Progenitor cell of endocrine pancreas (in vitro differentiated cells): ENCODE measurements at places on chromosomes 5 and 9.
A peak's percentile ranks its signal among the peaks of the same experiment; 100 is the strongest.

DNA sequence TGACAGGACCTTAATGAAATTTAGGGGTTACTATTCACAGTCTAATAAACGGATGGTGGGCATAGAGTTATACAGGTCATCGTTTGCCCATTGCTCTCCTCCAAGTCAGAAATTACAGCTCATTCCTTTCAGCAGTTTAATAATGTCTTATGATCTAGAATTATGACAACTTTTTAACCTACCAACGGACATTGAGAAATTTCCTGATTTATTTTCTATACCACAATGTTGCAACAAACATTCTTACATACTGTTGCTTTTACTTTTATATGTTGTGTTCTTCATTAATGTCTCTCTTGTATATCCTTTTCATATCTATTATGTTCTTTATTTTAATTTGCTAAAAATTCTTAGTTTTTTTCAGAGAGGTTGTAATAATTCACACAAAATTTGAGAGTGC lies 152.8 kb upstream of the PRLR start:
- no peak for DNase-seq

- DNase-seq = no peak
Measured at GRCh38 chr5:77853353-77853907, 77.3 kb upstream of the TBCA start.

DNA sequence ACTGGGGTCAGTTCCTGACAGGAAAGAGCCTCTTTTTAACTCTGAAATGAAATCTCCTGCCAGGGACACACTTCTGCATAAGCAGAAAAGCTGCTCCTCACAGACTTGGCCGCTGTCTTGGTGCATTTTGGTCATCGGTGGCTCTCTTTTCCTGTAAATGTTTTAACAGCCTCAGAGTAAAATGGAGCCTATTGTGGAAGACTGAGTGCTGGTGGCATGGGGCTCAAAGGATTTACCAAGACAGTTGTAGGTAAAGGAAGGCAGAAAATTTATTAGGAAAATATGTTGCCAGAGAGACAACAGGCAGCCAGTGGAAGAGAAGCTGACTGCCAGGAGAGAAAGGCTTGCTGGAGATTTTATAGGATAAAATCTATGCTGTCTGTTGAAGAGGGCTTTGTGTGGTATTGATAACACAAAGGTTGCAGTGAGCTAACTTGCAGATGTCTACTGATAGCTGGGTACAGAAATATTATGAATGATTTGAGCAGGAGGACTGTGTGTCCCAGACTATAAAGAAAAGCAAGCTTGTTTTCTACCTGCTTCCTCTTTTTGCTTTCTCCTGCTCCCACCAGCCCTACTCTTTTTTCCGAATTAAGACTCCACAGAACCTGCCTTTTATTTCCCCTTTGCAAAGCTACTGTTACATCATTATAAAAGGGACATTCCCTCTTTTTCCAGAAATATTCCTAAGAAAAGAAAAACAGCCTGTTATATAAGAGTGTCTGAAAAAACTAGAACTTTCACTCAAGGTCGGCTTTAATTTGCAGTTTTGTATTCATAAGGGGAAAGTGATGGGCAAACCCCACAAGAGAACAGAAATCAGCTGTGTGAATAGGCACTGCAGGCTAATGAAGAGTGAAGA lies 27.9 kb upstream of the IFNA14 start:
- DNase-seq = no peak

DNA sequence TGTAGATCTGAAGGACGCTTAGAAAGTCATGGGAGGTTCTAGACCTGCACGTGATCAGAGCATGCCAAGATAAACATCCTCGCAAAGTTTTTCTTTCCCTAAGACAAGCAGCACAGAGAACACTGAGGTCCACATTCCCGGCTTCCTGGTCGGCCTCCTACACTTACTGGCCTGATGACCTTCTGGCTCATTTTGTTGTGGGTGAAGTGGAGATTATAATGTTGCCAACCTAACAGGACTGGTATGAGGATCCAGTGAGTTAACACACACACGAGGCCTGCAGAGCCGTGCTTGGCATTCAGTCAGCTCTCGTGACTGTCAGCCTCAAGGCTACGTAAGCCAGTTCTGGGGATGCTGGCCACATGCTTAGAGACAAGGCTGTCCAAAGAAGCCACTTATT lies 186.0 kb downstream of the TENT4A start:
- DNase-seq = no peak

DNA sequence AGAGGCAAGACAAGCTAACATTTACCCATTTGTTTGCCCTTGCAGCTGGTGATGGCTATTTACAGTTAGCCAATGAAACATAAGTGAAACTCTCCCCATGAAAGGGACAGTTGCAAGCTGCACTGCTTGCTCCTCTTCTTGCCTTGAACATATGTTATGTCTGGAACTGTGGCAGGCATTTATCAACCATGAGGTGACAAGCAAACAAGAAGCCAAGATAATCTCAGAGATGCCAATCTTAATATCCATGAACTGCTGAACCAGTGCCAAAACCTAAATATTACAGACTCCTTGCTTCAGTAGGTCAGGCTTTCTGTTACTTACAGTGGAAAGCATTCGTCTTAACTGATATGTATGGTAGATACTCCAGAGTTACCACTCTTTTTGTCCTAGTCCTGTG lies 133.4 kb downstream of the ACTBL2 start:
- no peak for DNase-seq

DNA sequence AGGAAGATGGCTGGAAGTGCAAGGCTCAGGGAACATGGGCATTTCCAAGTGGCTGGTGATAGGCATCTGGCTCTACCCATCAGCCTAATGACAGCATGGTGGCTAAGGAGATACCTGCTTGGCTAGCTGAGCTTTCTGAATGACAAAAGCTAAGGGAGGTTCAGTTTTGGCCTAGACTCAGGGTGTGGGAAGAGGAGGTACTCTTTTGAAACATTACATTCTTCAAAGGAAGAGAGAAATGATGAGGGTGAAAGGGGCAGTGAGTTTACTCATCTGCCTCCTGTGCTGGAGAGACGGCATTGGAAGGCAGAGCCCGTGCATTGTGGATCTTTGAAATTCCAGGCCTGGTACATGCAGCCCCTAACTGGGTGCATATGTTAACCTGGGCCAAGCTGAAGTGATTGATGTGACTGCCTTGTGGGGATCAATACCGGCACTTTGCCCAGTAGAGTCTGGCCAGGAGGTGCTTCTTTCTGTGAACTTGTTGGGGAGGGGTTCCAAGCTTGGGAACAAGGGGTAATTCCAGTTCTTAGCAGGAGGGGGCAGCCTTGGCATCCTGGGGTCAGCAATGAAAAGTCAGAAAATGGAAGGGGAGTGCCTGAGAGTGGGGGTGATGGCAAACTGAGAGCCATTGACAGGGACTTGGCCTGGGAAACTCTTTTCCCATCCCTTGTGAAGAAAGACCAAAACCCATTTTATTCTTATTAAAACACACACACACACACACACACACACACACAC lies 108.6 kb downstream of the ACER2 start:
- DNase-seq = no peak

- DNase-seq = no peak
Measured at GRCh38 chr5:78547183-78547582, 101.4 kb downstream of the LHFPL2 start.

DNA sequence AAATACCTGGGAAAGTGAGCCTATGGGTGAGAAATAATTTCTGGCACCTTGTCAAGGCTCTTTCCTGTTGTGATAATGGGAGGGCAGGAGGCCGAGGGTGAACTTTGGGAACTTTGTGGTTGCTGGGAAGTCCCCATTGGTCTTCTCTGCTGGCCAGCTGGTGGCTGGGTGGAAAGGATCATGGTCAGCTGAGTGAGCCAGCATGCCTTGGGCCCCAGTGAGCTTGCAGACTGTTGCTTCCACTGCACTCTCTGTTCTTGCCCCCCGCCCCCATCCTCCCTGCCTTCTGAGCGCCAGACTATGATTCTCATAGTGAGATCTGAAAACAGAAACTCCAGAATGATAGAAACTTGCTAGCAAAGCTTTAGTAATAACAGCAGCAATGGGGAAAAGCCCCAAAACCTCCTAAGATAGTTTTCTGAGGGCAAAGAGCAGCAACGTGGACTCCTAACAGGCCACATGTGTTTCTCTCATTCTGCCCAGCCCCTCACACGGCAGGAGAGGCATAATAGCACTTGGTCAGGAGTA lies 139.2 kb upstream of the SMARCA2 start:
- DNase-seq = no peak

DNA sequence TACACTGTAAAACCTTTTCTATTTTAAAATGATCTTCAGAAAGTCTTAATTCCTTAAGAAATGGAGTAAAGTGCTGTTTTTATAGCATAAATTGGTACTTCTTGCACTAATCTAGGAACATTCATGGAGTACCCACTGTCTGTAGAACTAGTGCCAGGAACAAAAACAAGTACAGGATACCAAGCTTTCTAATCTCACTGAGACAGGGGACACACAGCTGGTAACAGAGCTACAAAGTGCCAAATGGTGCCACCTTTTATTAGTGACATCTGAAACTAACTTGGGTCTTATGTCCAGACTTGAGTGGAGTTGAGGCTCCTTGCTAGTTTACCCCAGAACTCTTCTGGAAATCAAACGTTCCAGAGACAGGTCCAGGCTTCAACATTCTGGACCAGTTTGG lies 57.9 kb downstream of the RNF130 start:
- DNase-seq = no peak

DNA sequence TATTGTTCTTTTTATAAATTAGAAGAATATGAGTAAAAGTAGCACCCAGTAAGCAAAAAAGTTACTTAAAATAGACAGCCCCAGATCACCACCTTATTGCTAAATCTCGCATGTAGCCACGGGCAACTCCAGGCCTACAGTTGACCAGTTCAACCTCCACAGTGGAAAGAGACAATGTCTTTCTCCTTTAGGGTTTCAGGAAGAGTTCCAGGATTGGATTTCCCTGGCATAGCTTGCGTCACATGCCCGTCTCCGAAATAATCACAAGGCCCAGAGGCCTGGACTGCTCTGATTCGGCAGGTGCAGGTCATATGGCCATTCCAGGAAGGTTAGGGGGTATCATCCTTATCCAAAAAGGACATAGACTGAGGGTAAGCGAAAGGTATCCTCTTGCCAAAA lies 9.9 kb upstream of the PFDN1 start:
- DNase-seq = no peak

GRCh38 chr9:109499631-109500410 lies 1.7 kb upstream of the PTPN3 start:
- peak; percentile 47 for DNase-seq

DNA sequence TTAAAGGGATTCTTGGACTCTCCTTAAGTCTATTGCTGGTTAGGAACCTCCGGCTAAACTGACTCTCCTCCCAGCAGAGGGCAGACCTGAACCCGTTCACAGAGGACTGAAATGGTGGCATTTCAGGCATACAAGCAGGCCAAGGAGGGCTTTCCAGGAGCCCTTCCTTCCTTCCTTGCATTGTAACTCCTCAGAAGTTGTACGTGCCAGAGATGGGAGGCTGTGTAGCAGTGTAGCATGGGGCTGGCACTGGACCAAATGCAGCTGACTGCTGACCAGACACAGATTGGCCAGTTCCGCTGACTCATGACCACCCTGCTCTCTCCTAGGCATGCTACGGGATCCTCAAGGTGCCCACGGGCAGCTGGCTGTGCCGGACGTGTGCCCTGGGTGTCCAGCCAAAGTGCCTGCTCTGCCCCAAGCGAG lies 36.4 kb downstream of the JADE2 start:
- no peak for DNase-seq

DNA sequence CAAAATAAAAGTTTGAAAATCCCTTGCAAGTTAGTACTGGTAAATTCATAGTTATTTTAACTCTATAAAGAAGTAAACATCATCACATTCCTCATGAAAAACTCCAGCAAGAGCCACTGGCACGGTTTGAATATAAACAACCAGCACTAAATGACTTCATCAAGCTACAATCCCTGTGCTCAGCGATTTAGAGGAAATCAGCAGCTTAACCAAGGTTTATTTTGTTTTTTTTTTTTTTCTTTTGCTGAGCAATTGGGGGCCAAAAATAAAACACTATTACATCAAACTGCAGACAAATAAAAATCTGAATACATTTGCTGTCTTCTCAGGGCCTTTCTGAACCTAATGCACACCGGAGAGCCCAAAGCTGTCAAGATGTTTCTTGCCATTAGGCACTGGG lies 106.2 kb upstream of the SLC24A2 start:
- no peak for DNase-seq

DNA sequence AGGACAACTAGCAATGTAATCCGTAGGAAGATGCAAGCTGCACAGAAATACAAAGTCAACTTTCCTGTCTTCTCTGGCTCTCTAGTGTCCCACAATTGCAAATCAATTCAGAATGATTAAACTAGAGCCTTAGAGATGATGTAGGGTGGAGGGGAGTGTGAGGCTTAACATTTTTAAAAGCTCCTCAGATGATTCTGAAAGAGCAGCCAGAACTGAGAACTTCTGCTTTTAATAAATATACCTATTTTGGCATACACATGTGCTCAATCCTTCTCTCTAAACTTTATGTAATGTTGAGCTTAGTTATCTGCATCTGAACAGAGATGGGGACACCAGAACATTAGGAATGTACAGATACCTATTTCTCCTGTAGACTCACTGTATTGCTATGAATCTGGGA lies 139.9 kb upstream of the APC start:
- DNase-seq = no peak

- no peak for DNase-seq
Measured at GRCh38 chr5:132017316-132017715, 5.9 kb upstream of the ACSL6 start.

- no peak for DNase-seq
Measured at GRCh38 chr5:94010814-94011213, 269.4 kb upstream of the POU5F2 start.

DNA sequence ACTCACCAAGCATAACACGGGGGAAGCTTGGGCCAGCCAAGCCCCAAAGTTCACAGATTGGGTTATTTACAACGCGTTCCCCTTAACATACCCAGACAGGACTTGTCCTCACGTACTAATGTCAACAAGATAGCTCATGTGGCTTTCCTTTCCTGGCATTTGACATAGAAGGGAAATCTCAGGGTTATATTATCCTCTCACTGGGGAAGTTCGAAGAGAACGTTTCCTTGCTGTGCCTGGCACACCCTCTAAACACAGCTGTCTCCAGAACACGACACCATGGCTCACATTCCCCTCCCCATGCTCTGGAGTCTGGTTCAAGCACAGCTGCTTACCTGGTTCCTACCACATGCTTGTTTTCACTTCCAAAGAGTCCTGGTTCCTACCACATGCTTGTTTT lies 46.8 kb upstream of the OTULINL start:
- DNase-seq = no peak

- no peak for DNase-seq
Measured at GRCh38 chr9:34869390-34869789, 88.7 kb upstream of the PHF24 start.

DNA sequence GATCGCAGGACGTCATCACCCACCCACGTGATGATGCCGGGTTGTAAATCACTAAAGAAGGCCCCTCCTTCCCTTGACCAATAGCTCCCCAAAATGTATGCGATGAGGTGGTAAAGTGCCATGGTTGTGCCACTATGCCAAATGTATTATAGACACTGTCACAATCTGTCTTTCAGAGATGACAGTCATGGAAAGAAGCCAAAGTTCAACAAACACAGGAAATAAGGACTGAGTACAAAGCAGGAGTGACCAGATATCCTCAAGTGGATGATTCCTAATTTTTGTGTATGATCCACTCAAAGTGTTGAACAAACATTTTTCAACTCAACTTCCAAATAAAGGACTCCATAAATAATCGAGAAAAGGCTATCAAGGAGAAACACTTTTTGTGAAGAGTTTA lies 12.5 kb downstream of the GLIS3 start:
- DNase-seq = no peak
